Stimulated activated naive CD4-positive, alpha-beta T cell treated with Interleukin-2 at 50 U/mL for 16 hours (primary cell): ENCODE measurements at places on chromosomes 1 and 21.

DNA sequence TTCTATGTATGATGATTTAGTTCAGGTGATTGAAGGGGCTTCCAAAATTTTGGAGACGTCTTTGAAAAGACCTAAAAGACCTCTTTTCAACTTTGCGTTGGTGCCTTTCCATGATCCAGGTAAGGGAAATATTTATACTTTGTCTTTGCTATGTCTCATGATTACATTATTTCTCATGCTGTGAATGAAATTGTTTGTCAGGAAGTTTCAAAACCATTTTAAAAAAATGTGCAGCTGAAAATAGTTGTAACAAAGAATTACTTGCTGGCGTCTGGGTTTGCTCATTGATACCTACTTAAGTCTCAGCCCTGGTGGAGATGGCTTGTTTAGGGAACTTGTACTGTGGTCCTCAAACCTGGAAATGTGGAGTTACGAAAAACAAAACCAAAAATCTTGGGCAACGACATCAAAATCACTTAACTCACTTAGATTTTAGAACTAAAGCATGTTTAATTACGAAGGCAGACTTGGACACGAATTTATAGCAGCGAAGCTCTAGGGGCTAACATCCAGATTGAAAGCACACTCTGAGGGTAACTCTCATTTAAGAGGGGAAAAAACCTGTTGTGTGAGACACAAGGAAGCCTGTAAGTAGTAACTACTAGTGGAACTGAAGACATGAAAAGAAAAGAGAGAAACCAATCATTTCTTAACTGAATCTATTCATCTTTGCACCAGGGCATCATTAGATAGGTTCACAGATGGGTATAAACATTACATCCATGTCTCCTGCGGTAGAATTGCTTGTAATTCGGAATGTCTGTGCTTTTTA lies 924 bp downstream of the HMCN1 start:
- no peak for DNase-seq

DNA sequence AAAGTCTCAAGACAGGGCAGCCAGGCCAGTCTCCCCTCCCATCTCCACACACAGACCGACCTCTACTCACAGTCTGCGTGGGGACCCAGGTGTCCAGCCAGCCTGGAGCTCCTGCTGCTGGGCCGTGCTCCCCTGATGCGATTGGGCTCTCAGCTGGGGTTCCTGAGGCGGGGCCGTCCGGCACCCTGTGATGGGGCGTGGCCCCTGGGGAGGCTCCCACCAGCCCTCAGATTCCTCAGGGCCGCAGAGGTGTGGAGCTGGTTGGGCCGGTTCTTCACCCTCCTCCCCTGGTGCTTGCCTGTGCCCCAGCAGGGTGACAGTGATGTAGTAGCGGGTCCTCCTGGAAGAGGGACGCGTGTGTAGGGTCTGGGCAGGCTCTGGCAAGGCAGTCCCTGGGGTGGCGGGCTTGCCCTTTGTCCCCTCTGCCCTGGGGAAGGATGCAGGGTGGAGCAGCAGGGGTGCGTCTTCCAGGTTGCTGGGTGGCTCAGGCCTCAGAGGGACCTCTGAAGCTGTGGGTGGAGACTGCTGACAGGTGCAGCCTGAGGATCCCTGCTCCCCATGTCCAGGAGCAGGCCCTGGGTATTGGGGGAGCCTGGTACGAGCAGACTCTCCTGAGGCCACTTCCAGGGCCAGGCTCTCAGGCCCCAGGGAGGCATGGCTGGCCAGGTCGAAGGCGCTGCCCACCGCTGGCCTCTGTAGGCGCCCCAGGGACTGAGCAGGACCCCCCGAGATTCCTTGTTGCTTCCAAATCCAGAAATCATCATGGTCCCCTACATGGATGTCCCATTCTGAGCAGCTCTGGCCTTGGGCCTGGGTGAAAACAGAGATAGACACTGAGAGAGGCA lies at the start of gene CRYBG2:
CRYBG2 (minus strand) TSS at position 155 of the 845 bp plus-strand sequence. CDS start 7,473 bp downstream, outside the sequence.
- DNase-seq: no peak

DNA sequence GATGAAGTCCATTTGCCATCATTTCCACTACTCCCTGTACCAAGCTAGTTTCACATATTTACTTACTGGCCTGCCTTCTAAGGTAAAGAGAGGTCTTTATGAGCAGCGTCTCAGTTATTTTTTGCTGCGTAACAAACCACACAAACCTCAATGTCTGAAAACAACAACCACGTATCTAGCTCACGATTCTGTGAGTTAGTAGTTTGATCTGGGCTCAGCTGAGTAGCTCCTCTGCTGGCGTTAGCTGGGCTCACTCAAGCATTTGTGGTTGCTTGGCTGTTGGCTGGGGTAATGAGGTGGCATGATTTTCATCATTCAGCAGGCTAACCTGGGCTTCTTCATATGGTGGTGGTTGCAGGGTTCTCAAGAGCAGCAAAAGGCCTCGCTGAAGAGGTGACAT lies 225.4 kb downstream of the FOXD2 start:
- DNase-seq: no peak

DNA sequence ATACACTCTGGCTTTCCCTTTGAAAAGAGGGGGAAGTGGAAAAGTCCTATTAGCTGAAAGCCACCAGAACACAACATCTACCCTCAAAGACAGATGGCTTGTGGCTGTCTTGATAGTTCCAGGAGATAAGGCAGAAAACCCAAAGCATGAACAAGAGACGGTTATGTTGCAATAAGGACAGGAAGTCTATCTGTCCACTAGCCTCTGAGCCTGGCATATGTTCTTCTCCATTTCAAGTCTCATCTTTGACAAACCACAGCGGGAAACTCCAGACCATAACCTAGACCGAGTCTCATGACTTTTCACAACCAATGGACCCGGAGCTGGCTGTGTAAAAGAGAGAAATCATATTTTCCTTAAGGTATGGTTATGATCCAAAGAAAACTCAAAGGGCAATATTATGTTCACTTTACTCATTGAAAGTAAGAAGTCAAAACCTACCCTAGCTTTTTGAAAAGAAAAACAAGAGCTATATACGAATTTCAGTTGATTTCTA lies 33.8 kb downstream of the DUSP10 start:
- peak; percentile 45 for DNase-seq

DNA sequence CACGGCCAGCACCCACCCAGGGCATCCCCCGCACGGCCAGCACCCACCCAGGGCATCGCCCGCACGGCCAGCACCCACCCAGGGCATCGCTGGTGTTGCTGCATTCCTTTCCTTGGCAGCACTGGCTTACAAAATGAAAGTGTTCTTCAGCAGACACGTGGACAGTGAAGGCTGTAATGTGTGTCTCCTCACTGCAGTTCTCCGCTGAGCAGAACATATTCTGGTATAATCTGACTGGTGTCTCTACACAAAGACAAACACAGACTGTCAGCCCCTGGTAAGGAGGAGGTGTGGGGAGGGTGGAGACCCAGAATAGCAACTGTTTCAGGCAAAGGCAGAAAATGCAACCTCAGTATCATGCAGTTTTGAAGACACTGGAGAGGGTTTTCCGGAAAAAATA lies 7.3 kb downstream of the LYPD8 start:
- DNase-seq: no peak

GRCh38 chr1:18537386-18538306 lies 56.9 kb downstream of the KLHDC7A start:
- DNase-seq: no peak

GRCh38 chr1:47821760-47822159 lies 175.4 kb downstream of the TRABD2B start:
- DNase-seq: no peak

- no peak for DNase-seq
Observed at GRCh38 chr1:190478149-190479049, 735 bp upstream of the BRINP3 start.

- DNase-seq: no peak
Observed at GRCh38 chr1:60948486-60948885, 133.9 kb upstream of the NFIA start.

- DNase-seq: no peak
Observed at GRCh38 chr1:116290085-116290705, 82.8 kb upstream of the ATP1A1 start.

- no peak for DNase-seq
Observed at GRCh38 chr1:232678185-232678886, 48.4 kb upstream of the SIPA1L2 start.

DNA sequence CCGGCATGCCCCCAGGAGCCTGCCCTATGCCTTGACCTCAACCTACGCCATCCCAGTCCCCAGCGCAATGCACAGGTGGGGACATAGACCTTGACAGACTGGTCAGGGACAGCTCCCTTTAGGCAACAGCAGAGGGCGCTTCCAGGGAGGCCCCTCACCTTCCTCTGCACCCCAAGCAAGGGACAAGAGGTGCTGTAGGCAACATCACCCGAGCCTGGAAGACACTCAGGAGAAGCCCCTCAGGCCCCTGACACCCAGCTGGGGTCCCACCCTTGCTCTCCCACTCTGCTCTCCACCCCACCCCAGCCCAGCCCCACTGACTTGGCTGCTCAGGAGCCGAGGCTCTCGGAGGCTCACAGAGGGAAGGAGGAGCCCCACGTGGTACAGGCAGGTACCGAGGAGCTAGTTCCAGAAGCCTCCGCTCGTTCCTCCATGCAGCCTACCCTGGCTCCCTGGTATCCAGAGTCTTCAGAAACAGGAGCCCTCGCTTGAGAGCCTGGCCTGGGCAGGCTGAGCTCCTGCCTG lies 2.4 kb upstream of the WNT3A start:
- no peak for DNase-seq

GRCh38 chr1:117600966-117601365 lies 4.9 kb upstream of the TENT5C start:
- DNase-seq: no peak

DNA sequence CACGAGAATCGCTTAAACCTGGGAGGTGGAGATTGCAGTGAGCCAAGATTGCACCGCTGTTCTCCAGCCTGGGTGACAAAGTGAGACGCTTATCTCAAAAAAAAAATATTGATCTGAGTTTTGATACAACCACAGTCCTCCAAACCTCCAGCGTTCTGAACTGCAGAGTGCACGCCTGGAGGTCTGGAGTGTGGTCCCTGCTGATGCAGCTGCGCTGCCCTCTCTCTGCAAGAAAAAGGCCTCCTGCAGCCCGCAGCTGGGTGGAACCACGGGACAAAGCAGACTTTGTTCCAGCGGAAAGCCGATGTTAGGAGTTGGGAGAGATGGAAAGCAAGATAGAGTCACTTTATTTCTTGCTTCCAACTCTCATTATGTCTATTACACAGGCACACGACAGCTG lies 144.9 kb upstream of the SOD1 start:
- DNase-seq: no peak

DNA sequence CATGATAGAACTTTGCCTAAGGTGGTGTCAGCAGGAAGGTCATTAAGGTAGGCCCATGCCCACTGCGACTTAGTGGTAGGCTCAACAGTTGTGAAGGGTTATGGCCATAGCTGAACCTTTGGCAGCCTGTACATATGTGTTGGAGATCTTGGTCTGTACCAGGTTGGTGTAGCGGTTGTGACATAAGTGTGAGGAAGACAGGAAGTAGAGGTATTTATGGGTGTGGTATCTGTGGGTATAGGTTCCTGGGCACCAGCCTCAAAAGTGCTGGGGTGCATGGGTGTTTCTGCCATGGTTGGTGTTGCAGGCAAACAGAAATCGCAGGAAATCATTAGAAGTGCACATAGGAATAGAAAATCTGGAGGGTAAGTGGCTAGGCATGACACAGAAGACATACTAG lies 18.6 kb upstream of the LRIF1 start:
- DNase-seq: no peak

DNA sequence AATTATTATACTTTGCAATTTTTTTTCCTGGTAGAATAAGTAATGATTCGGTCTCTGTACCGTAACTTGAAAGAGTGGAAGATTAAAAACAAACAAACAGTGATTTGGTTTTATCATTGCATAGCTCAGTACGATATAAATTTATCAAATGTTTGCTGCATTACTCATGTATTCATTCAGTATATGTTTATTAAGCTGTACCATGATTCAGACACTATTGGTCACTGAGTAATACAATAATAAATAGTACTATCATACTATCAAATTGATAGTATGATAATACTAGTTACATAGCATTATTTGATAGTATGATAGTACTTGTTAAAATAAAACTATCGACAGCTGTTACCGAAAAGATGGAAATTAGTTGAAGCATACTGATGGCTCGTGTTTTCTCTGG lies 12.1 kb downstream of the CENPF start:
- no peak for DNase-seq

- DNase-seq: peak; percentile 8
Observed at GRCh38 chr1:62131093-62131725, 63.4 kb upstream of the L1TD1 start.

GRCh38 chr1:25484533-25484932 lies 53.8 kb downstream of the MACO1 start:
- no peak for DNase-seq

DNA sequence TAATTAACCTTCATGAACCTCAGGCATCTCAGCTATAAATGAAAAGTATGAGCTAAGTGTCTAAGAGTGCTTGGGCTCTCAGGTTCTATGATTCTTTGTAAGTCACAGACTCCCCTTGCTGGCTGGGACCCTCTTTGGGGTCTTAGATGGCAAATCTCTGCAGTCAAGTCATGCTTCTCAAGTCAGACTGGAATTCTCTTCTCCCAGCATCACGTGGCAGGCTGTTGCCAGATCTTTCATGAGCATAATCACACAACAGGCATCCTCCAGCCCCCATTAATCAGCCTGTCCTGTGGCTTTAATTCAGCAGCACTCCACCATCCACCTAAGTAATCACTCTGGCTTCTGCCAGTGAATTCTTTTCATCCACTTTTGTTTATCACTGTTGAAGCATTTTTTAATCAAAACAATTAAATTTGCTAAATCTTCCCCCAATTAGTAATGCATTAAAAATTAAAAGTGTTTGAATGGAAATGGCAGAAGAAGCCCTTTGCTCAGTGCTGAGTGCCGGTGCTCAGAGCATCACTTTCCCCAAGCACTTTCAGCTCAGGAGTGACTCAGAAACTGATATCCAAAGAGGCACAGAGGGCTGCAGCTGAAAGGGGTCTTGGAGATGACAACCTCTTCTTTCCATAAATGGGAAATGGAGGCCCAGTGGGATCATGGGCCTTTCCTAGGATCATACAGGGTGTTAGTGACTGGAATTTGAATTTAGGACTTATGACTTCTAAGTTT lies 50.2 kb downstream of the C8A start:
- no peak for DNase-seq

GRCh38 chr1:221992427-221992826 lies 250.5 kb upstream of the DUSP10 start:
- DNase-seq: no peak

DNA sequence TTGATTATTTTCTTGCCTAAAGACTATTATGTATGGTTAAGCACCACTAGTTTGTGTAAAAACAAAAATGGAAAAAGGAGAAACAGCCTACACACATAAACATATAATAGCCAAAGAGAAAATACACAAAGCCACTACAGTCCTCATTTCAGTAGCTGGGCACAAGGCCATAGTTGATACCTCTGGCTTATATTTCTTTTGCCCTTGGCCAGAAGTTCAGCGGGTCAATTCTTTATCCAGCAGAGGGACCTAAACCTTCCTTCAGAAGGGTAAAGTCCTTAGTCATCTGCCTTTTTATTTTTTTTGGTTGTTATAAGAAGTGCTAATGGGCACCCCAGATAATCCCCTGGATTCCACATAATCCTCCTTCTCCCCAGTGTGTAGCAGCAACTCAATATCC lies 134.1 kb downstream of the PIGK start:
- no peak for DNase-seq
